ENCODE measurements at places on chromosomes 3 and 15.

GRCh38 chr3:15932348-15933300 lies 134.8 kb upstream of the ANKRD28 start:
- DNase-seq, result no peak

DNA sequence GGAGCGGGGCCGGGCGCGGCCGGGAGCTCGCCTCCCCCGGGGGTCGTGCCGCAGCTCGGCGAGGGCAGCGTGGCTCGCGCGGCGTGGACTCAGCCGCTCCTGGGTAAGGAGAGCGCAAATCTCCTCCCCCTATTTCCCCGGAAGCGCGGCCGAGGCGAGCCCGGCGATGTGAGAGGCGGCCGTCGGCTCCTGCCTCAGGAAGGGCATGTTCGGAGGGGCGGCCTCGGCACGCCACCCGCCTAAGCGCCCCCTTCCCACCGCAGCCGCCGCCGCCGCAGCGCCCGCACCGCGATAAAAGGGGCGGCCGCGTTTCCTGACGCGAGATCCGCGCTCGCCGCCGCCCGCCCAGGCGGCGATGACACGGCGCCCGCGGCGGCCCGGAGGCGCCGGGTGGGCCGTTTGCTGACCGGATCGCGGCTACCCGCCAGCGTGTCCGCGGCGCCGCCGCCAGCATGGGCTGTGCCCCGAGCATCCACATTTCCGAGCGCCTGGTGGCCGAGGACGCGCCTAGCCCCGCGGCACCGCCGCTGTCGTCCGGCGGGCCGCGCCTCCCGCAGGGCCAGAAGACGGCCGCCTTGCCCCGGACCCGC lies at the start of gene PDE8A:
PDE8A (plus strand) TSS at position 146 of the 590 bp plus-strand sequence; CDS start at position 453, 307 bp downstream.
- DNase-seq, result peak; percentile 51

DNA sequence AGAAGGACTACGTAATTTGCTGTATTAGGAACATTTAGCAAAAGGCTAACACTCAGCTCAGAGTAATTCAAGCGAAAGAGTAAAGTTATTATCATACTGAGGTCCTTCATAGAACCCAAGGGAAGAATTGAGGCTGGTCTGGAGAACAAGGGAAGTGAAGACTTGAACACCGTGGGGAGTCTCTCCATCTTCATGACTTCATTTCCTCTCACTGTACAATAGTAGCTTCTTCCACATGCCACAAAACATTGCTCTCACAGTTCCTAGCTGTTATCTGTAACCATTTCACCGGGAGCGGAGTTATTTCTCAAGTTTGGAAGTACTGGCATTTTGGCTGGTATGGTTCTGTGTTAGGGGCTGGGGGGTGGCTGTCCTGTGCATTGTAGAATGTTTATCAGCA lies 69.7 kb downstream of the MAGI1 start:
- no peak for DNase-seq

- no peak for DNase-seq
Observed at GRCh38 chr15:48102167-48102566, 18.6 kb upstream of the SLC24A5 start.

DNA sequence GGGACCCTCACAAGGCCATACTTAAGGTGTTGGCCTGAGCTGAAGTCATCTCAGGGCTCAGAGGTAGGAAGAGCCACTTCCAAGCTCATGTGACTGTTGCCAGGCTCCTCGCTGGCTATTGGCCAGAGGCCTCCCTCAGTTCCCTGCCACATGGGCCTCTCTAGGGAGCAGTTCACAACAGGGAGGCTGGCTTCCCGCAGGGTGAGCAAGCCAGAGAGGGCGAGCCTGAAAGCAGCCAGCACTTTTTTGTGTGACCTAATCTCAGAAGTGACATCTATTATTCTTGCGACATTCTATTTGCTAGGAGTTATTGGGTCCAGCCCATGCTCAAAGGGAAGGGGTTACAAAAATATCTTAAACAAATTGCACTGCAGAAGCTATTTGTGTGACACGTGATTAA lies 201.4 kb downstream of the SSR3 start:
- no peak for DNase-seq

GRCh38 chr15:94749811-94750617 lies 518.7 kb downstream of the MCTP2 start:
- DNase-seq, result no peak

GRCh38 chr3:126152901-126153694 lies 27.3 kb downstream of the ALDH1L1 start:
- DNase-seq, result no peak

- peak; percentile 12 for DNase-seq
Observed at GRCh38 chr3:49244581-49245205, 32.3 kb downstream of the C3orf62 start.

DNA sequence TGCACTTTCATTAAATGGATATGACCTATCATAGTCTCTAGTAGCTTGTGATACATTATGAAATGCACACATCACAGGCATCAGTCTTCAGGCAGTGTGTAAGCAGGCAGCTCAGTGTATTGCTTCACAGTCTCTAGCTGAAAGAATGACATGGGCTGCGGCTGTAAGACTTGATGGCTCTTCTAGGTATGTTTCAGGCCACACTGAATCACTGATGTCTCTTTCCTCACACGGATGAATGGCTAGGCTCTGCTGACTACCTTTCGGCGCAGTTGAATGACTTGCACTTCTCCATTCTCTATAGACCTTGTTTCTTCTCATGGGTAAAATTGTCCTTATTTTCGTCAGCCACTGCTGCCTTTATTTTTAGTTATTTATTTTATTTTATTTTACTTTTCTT lies 15.4 kb downstream of the APH1B start:
- no peak for DNase-seq
